ENCODE measurements at places on chromosomes 13 and 19.

DNA sequence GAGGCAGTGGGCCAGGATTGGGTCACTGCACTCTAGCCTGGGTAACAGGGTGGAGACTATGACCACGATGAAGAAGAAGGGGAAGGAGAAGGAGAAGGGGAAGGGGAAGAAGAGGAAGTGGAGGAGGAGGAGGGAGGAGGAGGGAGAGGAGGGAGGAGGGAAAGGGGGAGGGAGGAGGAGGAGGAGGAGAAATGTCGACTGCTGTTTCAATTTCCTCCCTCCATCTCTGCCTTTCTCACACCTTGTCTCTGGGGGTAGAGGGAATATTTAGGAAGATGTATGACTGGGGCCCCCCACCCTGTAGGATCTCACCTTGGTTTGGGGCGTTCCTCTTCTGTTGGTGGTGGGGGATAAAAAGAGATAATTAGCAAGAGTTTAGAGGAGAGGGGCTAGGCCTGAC is 3.8 kb downstream of the TNNT1 start:
- no peak for DNase-seq

GRCh38 chr19:44611812-44612295 is 1.5 kb upstream of the IGSF23 start:
- DNase-seq, result no peak

GRCh38 chr13:90352763-90353162 is 994.7 kb upstream of the MIR17HG start:
- DNase-seq, result no peak

GRCh38 chr13:98540476-98540875 is 36.4 kb downstream of the STK24 start:
- no peak for DNase-seq

DNA sequence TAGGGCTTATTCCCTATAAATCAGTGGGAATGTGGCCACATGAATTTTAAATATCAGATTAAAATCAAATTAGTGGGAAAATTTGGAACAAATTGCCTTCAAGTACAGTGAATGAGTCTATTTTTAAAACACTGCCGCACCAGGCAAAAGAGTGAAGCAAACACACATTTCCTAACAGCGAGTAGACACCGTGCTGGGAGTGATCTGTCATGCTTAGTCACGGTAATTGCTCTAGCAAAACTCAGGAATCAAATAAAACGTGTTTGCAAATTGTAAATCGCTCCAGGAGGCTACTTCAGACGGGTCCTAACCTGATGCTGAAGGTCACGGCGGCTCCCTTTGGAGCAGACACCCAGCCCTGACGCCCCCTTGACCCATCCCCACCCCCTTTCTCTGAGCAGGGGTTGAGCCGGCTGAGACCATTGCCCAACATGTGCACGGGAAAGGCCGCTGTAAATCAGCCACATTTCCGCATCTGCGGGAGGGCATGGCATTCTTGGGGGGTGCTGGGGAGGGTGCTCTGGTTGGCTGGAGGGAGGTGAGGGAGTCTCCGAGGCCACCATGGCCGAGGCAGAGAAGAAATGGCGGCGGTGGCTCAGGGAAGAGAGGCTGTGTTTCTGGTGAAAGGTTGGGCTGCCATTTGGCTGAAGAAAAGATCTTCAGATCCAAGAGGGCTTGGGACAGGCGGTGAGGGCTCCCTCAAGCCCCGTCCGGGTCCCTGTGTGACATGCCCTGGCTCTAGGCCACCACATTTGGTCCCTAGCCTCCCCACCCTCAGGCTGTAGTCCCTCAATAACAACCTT is 8.9 kb downstream of the CEBPA start:
- DNase-seq, result no peak

- no peak for DNase-seq
Measured at GRCh38 chr13:80901530-80901929, 560.6 kb upstream of the SPRY2 start.

DNA sequence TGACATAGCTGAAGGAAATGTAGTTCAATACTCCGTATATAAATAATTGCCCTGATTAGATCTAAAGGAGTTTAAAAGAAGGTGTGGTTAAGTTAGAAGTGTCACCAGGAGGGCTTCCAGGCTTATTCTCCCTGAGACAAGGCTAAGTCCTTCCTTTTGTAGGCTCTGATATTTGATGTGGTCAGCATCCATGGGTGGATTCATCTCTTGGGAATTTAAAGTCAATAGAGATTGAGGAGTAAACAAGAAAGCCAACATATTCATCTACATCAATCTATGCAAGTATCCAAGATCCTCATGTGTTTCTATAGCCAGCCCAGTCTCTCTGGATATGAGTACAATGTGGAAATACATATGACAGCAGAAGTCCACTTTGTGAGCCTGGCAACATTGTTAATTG is 76.8 kb downstream of the KCTD12 start:
- DNase-seq, result no peak

GRCh38 chr13:84607261-84608013 is 725.2 kb upstream of the SLITRK1 start:
- no peak for DNase-seq

- DNase-seq, result no peak
Measured at GRCh38 chr19:58571575-58571947, 1.6 kb downstream of the MZF1 start.

- DNase-seq, result no peak
Measured at GRCh38 chr13:20126541-20127261, 34.2 kb downstream of the GJA3 start.

DNA sequence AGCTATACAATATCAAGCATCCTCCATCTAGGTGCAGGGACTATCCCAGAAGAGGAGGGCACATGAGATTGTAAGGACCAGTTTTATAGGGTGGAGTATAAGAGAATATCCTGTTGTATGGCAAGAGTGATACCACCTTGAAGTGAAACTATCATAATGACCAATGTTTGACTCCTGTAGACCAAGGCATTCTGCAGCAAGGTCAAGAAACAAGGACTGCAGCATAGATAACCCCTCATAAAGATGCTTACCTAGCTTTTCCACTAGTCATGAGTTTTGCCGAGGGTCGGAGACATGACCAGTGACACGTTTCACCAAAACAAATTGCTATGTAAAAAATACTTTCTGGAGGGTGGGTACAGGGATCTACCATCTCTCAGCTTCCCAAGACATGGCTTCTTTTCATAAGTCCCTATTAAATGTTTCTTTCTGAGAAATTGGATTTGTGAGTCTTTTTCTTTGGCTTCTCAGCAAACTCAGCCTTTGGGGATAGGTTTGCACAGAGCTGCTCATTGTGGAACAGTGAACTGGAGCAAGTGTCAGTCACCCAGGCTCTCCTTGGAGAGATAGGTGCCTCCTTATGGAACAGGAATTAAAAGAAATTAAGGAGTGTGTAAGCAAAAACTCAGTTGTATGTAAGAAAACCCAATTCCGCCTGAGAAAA is 28.2 kb upstream of the CYSLTR2 start:
- no peak for DNase-seq

GRCh38 chr13:49629947-49630346 is 1.6 kb downstream of the ARL11 start:
- no peak for DNase-seq

GRCh38 chr13:28531845-28532387 is 37.0 kb upstream of the FLT1 start:
- DNase-seq, result no peak

- no peak for DNase-seq
Measured at GRCh38 chr19:1011831-1012333, 9.0 kb downstream of the TMEM259 start.

DNA sequence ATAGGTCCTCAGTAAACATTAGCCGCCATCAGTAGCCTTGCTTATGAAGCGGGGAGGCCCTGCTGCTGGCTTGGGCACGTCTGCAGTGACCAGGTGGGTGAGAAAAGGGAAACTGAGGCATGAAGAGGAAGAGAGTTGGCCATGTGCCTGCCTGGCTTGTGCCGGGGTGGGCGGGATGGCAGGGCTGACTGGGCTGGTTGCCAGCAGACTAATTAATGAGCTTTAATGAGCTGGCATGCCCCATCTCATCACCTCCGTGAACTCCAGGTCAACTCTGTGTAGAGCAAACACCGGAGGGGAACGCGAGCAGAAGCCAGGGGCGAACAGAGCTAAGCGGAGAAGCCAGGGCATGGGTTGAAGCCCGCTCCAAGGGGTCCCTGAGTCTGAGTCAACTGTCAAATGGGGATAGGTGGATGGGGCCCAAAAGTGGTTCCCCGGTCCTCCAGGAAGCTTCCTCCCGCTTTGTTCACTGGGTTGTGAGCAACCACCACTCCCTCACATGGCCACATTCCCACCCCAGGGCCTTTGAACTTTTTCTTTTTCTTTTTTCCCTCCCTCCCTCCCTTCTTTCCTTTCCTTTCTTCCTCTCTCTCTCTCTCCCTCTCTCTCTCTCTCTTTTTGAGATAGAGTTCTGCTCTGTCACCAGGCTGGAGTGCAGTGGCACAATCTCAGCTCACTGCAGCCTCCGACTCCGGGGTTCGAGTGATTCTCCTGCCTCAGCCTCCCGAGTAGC is 8.7 kb downstream of the NR2F6 start:
- DNase-seq, result no peak

DNA sequence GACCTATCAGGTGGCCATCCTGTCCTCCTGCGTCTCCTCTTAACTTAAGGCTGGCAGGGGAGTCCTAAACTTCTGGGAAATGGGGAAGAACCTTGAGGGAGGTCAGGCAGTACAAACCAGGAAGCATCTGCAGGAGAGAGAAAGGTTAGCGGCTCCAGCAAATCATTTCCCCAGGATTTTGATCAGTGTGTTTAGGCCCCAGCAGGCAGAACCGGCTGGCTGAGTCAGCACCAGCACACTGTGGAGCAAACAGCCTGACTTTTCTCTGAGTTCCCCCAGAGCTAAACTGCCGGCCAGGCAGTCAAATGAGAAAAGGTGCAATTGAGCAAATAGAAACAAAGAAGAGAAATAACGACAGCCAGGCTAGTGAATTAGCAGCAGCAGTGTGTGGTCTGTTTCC is 46.7 kb upstream of the MEDAG start:
- no peak for DNase-seq

DNA sequence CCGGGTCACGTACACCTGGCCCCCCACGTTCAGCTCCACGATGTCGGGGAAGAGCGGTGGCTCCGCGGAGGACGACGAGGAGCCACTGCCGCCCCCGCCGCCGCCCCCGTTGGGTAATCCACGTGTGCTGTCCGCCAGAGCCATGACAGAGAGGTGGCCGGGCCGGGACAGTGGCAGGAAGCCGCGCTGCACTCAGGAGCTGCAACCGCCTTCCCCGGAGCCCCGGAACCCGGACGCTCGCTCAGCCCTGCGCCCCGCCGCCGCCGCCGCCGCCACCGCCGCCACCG is 257 bp downstream of the KCTD12 start:
- no peak for DNase-seq

DNA sequence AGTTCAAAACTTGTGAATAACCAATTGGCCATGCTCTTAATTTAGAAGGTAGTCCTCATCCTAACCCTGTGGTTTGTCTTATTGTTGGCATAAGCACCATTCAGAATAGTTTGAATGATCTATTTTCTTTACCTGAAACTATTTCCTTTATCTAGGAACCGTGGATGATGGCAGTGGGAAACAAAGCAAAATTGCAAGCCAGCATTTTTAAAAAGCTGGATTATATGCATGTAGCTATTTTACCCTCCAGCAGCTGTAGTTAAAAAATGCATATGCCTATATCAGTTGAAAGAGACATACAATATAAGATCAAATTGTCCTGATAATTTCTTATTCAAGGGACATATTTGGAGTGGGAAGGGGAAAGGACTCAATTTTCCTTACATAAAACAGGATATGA is 19.3 kb downstream of the ZNF613 start:
- DNase-seq, result no peak

GRCh38 chr19:10390652-10391286 is 10.4 kb upstream of the TYK2 start:
- peak; percentile 75 for DNase-seq

GRCh38 chr13:70816853-70817252 is 708.6 kb upstream of the KLHL1 start:
- DNase-seq, result no peak

DNA sequence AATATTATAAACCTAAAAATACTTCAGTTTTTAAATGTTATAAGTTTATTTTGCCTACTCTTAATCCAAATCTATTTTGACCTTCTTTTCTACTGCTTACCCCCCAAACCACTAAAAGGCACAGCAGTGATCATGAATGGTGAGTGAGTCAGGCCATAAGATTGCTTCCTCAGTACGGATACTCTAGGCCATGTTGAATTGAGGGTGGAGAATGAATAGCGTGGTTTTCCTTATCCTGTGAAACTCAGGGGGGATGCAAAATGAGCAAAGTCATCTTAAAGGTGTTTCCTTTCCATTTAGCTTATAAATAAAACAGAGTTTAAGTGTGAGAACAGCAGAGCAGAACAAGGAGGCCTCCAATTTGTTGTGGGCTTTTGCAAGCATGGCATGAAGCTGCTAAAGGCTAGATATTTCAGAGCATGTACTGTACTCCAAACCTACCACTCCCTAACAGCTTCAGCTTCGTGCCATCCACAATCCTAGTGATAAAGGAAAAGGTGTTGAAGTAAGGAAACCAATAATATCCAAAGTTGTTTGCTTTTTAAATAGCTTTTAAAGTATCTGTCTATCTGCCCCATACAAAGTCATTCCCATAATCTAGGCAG is 25.0 kb downstream of the SERPINE3 start:
- no peak for DNase-seq

DNA sequence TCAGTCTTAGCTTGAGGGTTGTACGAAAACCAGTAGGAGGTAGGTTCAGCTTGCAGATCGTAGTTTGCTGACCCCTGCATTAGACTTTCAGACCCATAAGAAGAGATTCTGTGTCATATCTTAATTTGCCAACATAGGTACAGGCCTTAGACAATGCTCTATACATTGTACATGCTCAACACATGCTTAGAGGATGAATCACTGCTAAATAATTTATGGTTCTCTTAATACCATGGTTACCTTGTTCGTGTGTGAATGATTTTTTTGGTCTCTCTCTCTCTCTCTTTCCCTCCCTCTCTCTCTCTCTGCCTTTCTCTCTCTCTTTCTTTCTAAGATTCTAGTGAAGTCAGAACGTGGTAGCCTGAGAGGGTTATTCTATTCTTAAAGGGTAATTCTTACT is 112.2 kb downstream of the FGF14 start:
- DNase-seq, result no peak

DNA sequence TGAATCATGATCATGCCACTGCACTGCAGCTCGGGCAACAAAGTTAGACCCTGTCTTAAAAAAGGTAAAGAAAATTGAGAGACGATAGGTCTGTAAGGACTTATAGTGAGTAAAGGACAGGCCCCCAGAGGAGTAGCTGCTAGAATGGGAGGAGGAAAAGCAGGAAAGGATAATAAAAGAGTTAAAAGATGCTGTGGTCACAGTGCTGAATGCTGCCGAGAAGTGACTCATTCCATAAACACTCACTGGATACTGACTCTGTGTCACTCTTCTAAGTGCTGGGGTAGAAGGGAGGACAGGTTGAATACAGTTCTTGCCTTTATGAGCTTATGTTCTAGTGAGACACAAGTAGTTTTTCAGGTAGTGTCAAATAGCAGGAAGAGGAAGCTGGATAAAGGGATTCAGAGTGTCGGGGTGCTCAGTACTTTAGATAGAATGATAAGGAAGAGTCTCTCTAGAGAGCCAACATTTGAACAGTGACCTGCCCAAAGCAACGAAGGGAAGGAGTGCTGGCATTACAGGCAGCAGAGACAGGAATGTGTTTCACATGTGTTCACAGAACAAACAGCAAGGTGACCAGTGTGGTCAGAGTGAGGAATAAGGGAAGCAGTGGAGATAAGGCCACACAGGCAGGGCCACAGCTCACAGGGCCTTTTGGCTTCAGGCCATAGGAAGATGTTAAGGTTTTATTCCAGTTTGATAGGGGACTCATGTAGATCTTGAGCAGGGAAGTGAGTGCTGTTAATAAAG is 1240.5 kb downstream of the UQCRFS1 start:
- no peak for DNase-seq

GRCh38 chr13:106835477-106835876 is 267.5 kb upstream of the ARGLU1 start:
- no peak for DNase-seq

All from activated CD4-positive, alpha-beta memory T cell treated with anti-CD3 and anti-CD28 coated beads for 36 hours (primary cell).